ENCODE measurements at places on chromosomes 2 and 18.

DNA sequence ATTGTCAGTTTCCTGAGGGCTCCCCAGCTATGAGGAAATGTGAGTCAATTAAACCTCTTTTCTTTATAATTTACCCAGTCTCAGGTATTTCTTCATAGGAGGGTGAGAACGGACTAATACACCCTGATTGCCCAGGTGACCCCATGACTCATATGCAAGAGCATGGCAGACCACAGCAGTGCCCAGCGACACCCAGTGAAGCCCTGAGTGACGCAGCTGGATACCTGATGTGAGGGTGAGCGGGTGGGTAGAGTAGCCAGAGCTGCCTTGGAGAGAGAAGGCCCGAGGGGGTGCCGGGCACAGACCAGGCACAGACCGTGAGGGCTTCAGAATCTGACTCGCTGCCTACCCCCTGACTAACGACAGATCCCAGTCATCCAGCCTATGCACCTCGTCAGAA lies 15.4 kb downstream of the ALPG start:
- no peak for DNase-seq

DNA sequence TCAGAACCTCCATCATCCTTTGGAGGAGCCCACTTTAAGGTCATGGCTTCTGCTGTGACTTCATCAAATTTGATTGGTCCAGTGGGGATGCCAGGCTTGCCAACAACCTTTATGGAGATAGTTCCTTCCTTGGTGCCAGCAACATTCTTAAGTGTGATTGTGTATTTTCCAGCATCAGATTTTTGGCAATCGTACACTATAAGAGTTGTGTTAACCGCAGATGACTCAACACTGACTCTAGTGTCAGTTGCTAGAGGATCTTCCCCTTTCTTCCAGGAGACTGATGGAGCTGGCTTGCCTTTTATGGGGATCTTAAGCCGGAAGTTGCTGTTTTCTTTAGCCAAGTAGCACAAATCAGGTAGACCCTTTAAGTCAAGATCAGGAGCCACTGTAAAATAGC lies 98.7 kb downstream of the PLEKHA3 start:
- no peak for DNase-seq

DNA sequence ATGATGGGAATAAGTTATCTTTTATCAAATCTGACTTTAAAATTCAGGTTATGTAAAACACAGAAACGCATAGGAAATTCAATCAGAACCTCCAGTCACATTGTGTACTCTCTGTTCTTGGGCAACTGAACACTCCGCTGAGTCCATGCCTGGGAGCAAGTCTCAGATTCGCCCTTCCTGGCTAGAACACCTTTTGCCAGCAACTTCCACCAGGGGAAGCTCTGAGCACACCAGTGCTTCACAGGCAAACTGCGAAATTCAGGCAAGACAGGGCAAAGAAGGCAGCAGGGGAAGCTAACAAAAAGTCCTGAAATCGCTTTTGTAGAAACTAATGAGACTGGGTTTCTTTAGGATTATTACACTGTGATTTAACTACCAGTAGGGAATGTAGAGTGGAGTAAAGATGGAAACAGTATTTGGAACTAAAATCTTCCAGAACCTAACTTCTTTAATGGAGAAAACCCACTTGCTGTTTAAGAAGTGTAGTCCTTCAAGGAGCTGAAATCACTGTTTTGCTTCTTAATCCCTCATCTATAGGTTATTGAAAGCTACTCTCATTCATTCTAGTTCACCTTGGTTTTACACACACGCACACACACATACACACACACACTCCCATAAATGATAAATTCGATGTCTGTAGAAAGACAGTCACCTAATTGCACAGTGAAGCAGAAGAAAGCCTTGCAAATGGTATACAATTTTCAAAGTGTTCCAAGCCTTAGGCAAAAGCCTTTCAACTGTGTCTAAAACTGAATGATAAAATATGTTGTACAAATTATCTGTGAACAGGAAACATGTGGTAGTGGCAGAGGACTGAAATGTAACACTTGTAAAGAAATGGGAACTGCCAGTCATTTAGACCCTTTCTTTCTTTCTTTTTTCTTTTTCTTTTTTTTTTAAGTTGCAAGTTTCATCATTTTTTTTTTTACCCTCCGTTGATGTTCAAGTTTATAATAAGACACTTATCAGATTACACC lies 214.5 kb downstream of the TMEM182 start:
- peak; percentile 16 for DNase-seq

GRCh38 chr2:27587025-27587424 lies 4.2 kb downstream of the ZNF512 start:
- no peak for DNase-seq

GRCh38 chr2:25483607-25484266 lies 142.0 kb upstream of the DNMT3A start:
- DNase-seq: no peak

GRCh38 chr2:105796131-105796638 lies 51.5 kb downstream of the NCK2 start:
- no peak for DNase-seq

GRCh38 chr2:165044505-165045303 lies 89.4 kb upstream of the SLC38A11 start:
- no peak for DNase-seq

- no peak for DNase-seq
Observed at GRCh38 chr2:12059616-12060441, 313.4 kb downstream of the LPIN1 start.

GRCh38 chr18:23763343-23763742 lies 74.1 kb downstream of the LAMA3 start:
- DNase-seq: no peak

GRCh38 chr2:109194620-109194937 lies 65.6 kb downstream of the SH3RF3 start:
- DNase-seq: no peak

DNA sequence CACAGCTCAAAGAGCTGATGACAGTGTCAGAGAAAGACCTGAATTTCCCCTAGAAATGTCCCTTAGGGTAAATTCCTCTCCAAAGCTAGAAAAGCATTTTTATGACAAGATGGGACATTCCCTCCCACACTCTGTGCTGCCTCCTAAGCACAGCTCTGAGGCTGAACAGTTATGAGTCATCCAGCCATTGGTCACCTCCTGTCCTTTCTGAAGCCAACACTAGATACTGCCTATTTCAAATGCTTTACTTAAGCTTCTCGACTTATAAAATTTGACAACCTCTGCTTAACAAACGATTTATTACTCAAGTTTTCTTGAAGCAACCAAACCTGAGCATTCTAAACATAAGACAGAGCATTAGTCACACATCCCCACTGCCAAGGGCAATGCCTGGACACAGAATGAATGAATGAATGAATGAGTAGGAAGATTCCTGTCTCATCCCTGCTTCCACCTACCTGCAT lies 35.4 kb downstream of the B4GALT6 start:
- DNase-seq: peak; percentile 50

- DNase-seq: no peak
Observed at GRCh38 chr2:222774941-222775340, 85.9 kb upstream of the ACSL3 start.

DNA sequence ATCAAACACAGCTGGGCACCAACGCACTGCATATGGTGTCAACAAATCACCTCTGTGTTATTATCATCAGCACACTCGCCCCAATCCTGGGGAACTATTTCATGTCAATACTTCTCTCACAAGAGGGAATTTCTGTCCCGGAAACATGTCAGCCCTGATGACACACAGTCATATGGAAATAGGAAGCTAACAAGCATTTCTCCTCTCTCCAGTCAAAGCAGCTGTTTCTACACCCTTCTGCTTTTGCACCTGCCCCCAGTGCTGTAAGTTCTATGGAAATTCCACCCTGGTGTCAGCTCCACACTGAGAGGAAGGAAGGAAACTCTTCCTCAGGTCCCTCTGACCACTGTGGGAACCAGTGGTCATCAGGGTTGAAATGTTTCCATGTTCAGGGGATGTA lies 447.6 kb upstream of the ID2 start:
- DNase-seq: no peak

All from small intestine (tissue), 16 donors.